ENCODE measurements at places on chromosomes 13 and 19.

GRCh38 chr19:43455321-43456113, 9.9 kb downstream of the LYPD3 start:
- DNase-seq = no peak

GRCh38 chr13:114145256-114145655, 12.8 kb upstream of the RASA3 start:
- no peak for DNase-seq

GRCh38 chr13:49649244-49649962, 21.1 kb downstream of the ARL11 start:
- DNase-seq = no peak

DNA sequence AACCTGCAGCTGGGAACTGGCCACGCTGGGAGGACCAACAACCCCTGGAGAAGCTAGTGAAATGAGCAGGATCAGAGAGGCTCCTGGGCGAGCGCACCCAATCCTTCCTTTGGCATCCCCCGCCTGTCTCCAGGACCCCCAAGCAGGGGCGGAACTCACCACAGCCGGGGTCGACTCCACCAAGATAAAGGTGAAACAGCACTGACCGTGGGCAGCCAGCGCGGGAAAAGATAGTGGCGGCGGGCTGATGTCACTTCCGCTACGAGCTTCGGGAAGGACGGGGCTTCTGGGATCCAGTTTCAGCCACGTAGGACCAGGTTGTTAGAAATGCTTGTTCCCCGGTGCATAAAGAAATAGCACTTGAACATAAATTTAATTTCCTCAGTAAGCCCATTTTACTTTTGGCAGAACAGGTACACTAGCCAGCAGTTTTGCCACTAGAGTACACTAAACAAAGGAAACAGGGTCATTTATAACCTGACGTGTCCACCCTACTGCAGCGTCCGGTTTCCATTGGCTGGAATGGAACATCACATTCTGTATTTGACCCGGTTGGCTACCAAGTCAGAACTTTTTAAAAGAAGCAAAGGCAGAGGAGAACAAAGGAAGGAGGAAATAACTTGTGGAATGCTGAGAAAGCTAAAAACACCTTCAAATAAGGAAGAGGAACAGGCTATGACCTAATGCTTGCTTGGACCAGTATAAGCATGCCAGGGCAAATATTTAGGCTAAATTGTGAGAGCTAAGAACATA, 25.5 kb upstream of the ZNF562 start:
- DNase-seq = no peak

- no peak for DNase-seq
Observed at GRCh38 chr19:18494267-18494607, 27.6 kb downstream of the ELL start.

GRCh38 chr19:14061081-14061749, 661 bp downstream of the PALM3 start:
- no peak for DNase-seq

DNA sequence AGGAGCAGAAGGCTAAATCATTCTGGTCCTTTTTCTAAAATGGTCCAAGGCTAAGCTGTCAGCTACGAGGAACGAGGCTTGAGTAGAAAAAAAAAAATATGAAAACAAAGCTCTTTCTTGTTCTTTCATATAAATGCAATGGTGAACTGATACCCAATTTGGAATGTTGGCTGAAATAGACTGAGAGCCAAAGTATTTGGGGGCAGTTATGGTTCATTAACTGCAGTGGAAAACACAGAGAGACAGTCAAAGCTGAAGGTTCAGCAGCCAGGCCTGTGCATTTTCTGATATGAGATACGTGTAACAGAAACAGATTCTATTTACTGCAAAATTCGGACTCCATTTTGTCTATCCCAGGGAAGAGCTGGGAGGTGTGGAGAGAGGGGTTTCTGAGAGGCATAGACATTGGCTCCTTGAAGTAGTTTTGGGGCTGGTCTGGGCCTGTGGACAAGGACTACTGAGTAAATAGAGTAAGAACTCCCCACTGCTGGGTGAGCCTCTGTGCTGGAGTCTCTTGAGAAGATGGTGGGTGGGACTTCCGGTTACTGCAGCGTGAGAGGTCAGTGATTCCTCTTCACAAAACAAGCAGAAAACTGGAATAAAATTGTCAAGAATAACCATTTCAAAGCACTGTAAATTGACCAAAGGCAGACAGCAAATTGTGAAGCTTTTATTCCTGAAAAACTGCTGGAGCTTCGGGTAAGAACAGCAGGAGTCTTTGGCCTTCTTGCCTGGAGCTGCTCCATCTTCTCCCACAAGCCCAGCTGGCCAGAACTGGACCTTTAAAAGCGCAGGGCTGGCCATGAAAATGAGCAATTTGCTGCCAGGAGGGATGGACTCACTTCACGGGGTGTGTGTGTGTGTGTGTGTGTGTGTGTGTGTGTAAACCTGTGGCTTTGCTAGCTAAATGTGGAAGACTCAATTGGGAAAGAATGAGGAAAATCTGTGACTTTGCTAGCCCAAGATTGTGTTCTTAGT, 43.1 kb upstream of the CNMD start:
- no peak for DNase-seq

Data from NCI-H2081 treated with DMSO at 0.1 percent for 48 hours (cell line).